ENCODE measurements at places on chromosomes 11 and 22.

GRCh38 chr11:1673446-1674172, 23.4 kb upstream of the KRTAP5-6 start:
- no peak for DNase-seq

GRCh38 chr11:117587416-117587815, 209.6 kb downstream of the DSCAML1 start:
- DNase-seq = no peak

- DNase-seq = no peak
These were observed 21.9 kb downstream of the SBF2 start for GRCh38 chr11:10272132-10272531.

- DNase-seq = no peak
These were observed 3.1 kb downstream of the ENDOD1 start for GRCh38 chr11:95092549-95093324.

GRCh38 chr11:57354699-57355098, 16.5 kb downstream of the P2RX3 start:
- DNase-seq = no peak

DNA sequence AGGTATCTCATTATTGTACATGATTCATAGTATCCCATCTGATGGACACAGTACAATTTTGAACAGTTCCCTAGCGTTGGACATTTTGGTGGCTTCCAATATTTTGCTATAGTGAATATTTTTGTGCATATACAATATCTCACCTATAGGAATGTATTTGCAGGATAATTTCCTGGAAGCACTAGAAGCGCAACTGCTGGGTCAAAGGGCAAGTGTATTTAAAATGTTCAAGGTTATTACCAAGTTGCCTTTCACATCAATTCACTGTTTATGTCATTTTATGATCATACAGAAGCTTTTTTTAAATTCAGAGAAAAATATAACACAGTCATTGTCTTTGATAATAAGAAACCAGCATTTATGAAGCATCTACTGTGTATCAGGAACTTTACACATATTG, 19.1 kb upstream of the RPS3 start:
- no peak for DNase-seq

DNA sequence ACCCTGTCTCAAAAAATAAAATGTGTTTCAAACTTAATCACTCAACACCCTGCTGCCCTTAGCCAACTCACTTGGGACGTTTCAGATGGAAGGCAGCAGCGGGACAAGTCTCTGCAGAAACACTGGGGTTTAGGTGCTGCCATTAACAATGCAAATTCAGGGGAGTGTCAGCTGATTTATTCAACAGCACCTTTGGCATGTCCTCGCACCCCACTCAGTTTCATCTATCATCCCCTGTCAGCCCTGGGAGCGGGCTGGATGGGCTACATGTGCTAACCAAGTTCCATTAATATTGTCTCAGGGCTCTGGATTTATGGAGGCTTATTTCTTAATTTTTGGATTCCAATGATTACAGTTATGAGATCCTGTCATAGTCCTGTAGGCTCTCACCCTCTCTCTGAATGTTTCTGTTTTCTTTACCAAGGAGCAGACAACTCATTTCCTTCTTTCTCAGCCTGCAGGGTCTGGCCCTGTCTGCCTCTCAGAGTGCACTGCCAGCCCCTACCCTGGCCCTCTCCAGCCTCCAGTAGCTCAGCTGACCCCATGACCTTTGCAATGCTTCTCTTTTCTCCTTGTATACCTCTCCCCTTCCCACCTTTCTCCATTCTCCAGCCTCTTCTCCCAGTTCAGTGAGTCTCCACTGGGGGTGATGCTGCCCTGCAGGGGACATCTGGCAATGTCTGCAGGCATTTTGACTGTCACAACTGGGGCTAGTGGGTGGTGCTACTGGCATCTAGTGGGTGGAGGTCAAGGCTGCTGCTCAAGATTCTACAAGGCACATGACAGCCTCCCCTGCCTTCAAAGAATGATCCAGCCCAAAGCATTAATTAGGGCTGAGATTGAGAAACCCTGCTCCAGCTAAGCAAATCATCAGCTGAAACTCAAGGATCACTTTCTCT, 79.0 kb downstream of the APIP start:
- DNase-seq = no peak

GRCh38 chr22:45497351-45498145, 5.1 kb upstream of the FBLN1 start:
- no peak for DNase-seq

DNA sequence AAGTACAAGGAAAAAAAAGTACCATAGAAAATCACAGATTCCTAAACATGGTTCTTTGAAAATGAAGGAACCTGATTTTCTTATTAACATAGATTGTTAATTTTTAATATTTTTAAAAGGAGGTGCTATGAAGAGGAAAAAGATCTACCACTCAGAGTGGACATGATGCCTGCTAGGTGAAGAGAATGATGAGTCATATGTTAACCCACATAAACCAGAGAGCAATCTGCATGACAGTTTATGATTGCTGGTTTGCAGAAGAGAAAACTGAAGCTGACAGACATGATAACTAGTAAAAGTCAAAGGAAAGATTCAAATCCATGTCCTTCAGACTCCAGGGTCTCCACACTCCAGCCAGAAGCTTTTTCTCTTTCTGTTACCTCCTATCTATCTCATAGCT, 1231.7 kb downstream of the LRRC4C start:
- no peak for DNase-seq

- no peak for DNase-seq
These were observed 35.2 kb upstream of the USP47 start for GRCh38 chr11:11806586-11806985.

GRCh38 chr22:45818424-45819085, 146.9 kb downstream of the ATXN10 start:
- no peak for DNase-seq

DNA sequence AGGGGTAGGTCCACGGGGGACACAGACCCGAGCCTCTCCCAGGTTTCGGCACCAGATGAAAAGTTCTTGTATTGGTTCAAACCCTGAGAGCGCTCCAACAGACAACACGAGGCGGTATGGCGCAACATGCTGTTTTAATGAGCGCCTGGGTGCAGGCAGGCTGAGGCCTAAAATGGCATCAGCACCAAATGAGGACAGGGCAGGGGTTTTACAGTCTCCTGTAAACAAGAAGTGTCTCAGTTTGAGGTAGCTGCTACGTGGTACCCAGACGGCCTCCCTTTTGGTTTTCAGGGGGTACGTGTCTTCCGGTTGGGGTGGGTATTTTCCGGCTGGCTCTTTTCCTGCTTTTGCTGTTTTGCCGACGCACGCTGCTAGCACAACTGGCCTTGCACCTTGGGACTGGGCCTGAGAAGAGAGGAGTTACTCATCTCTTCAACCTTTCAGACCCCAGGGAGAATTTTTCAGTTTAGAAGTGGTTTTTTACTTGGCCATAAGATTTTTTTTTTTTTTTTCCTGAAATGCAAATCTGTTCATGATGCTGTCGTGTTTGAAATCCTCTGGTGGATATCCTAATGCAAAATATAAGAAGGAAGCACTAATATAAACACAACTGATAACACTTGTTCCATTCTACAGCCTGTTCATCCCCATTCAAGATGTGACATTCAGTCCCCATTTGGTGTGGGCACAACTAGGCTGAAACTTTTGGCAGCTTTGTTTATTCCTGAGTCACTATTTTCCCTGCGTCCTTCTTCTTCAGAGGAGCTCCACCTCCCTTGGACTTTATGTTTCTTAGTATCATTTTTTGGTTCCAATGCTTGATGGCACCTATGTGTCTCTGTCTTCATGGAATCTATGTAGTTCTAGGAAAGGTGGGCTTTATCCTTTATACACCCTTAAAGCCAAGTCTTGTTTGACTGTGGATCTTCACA, 6.5 kb downstream of the PPFIBP2 start:
- DNase-seq = no peak

DNA sequence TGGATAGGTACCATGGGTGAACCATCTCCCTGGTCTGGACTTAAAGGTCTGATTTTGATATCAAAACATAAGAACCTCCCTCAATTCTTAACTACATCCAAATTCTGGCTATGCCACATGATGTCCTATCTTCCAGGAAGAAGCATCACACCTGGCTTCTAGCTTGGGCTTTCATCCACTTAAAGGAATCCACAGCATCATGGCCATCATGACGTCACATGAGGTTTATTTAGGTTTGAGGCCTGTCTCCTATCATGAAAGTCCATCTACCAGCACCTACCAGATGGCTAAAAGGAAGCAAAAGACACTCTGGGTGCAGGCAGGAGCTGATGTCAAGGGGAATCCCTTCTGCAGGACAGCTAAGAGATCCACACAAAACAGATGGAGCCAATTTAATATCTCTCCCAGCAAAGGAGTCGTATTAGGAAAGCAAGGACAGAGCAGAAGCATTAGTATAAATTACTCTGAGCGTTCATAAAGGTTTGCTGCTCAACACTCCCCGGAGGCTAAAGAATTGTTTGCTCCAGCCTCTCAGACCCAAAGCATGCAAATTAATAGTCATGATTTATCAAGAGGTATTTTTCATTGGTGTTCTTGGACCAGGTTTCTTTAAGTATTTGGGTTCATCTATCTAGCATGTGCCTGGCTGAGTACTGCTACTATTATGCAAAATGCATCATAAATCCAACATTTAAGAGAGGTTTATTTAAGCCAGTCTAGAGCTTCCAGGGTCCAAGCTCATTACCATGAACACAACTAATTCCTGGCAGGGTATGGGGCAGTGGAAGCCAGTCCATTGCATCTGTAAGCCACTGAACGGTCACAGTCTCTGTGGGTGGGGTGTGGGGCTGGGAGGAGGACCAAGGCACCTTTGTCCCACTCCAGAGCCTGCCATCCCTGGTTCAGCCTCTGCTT, 47.2 kb downstream of the GALNT18 start:
- DNase-seq = no peak

- DNase-seq = no peak
These were observed 107.7 kb downstream of the GRAMD1B start for GRCh38 chr11:123537726-123538125.

DNA sequence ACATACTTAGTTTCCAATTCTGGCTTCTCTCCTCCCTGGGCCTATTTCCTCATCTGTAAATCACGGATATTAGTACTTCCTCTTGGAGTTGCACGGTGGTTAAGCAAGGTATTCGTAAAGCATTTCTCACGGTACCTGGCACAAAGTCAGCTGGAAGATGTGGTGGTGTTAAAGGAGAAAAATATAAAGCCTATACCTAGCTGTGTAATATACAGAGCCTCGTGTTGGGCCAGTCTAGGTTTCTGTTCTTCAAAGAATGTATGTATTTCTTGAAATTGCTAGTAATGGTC, 47.2 kb downstream of the DBX1 start:
- no peak for DNase-seq

DNA sequence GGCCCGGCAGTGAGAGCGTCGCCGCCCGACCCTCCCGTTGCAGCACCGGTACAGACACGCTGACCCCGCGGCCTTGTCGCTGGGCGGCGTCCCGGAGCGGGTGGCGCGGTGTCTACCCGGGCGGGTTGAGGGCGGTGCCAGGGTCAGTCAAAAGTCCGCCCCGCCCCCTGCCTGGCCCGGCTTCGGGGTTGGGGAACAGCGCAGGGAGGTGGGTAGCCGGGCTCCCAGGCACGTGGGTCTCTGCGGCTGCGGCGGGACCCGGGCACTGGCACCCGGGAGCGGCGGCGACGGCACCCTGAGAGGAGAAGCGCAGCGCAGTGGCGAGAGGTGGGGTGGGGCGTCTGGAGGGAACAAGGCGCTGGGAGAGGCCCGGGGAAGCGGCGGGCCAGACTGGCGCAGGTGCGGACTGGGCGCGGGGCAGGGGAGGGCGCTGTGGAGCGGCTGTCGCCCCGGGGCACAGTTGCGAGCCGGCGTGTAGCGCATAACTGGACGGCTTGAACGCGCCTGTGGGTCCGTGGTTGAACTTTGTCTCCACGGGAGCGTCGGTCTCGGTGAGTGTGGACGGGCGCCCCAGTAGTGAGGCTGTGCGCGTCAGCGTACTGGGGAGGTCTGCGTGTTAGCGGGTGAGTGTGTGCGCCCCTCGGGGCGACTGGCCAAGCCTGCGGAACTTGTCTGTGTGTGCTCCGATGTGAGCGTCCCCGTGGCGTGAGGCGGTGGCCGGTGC, at the start of gene P2RY2:
TSS of gene P2RY2 (plus strand) at position 176 of the 724 bp plus-strand sequence. CDS start 15,879 bp downstream, outside the sequence.
- DNase-seq = no peak

DNA sequence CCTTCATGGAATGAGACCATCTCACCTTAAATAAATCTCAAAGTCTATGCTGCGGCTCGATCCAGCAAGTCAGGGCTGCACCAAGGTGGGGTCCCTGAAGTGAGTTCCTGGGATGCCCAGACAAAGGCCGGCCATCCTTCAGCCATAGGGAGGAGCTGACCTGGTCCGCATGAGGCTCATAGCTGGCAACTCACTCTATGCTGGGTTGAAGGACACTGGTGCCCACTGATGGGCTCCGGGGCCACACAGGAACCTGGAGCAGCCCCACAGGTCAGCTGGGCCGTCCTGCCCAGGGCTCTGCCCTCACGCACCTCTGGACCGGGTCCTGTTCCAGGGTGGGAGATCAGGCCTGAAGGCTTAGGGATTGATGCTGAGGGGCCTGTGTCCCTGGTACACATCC, 1339.3 kb downstream of the TBC1D22A start:
- no peak for DNase-seq

DNA sequence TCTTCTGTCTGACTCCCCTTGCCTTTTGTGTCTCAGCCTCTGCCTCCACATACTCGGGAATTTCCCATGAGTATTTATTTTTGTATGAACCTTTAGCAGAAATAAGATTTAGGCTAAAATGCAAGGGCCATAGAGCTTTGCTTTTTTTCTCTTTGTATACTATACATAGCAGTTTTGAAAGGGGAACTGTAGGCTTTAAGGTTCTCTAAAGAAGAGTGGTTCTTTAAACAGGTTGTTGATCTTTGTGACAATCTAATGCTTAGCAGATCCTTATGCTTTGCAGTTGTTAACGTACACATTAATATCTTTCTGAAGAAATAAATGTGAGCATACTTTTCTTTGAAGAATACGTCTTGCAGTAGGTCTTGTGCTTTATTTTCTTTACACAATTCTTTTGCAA, 35.0 kb downstream of the TBCEL start:
- DNase-seq = no peak

DNA sequence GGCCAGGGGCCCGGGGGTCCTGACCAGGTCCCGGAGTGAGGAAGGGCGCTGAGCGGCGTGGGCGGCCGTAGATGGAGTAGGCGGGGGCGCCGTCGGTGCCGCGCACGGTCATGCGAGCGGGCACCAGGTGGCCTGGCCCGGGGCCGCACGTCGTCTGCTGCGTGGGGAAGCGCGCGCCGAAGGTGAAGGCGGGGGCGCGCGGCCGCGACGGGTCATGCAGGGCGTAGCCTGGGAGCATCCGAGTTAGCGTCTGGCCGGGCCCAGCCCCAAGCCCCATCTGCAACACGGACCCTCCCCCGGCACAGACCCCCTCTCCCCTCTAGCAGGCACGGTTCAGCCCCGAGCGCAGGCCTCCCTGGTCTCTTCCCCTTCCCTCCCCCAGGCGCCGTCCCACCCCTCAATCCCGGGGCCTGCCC, 1.7 kb upstream of the TYMP start:
- peak; percentile 54 for DNase-seq

- DNase-seq = no peak
These were observed 16.4 kb upstream of the TESMIN start for GRCh38 chr11:68767672-68768071.

DNA sequence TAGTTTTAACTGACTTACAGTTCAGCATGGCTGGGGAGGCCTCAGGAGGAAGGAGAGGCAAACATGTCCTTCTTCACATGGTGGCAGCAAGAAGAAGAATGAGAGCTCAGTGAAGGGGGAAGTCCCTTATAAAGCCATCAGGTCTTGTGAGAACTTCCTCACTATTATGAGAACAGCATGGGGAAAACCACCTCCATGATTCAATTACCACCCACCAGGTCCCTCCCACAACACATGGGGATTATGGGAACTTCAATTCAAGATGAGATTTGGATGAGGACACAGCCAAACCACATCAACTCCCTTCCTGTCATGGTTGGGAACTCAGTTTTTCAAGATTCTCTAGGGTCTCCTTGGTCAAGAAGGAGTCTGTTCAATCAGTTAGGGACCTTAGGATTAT, 432.9 kb upstream of the CNTN5 start:
- DNase-seq = no peak

GRCh38 chr22:48083502-48083901, 1321.1 kb downstream of the TBC1D22A start:
- no peak for DNase-seq

Measured in effector memory CD4-positive, alpha-beta T cell (primary cell).